A172 (cell line): ENCODE measurements at places on chromosomes 11 and 22. TPM values are rescaled to one million over a fixed set of nuclear protein-coding genes. Genes with fewer than 3 reads are reported as not detected.

Gene SORL1
- 1.7 and 2.1 TPM in 2 replicates for total RNA-seq

Gene APOL3
- 3.1 and 3.9 TPM in 2 replicates for total RNA-seq

Gene TST
- 37.3 and 48.1 TPM in 2 replicates for total RNA-seq

Gene TMEM191C
- 1.2 and 3.3 TPM in 2 replicates for total RNA-seq

Gene TKFC
- 34.7 and 45.9 TPM in 2 replicates for total RNA-seq

Gene TOMM22
- 58.0 and 67.7 TPM in 2 replicates for total RNA-seq

Gene SYTL2
- total RNA-seq = 39.2 and 52.2 TPM in 2 replicates
